ENCODE measurements at places on chromosomes 7 and 10.

- DNase-seq = no peak
These were observed 103.0 kb upstream of the CARD11 start for GRCh38 chr7:3146571-3147226.

DNA sequence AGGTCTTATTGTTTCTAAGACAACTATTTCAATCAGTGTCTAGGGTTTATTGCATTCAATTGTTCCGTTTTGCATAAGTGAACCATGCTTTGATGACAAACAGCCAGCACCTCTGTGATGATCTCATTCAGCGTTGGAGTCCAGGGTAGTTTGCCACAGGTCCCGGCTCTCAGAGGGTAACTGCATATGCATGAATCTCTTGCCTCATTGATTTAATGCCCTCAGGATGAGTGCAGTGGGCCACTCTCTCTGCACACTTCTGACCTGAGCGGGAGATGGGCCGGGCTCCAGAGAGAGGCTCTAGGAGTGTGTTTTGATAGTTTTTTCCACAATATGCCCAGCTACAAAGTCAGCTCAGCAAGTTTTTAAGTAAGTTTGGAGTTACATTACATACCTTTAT lies 83.9 kb downstream of the HECW1 start:
- DNase-seq = peak; percentile 2

GRCh38 chr10:1646332-1646731 lies 91.0 kb downstream of the ADARB2 start:
- no peak for DNase-seq

- DNase-seq = no peak
These were observed 77.6 kb upstream of the PRKCQ start for GRCh38 chr10:6657669-6658068.

All from NCI-H526 treated with DMSO at 0.1 percent for 48 hours (cell line).